Amniotic stem cell (primary cell): ENCODE measurements at places on chromosomes 1 and 21.

GRCh38 chr1:75727571-75727970 lies 3.1 kb downstream of the ACADM start:
- DNase-seq, result no peak

DNA sequence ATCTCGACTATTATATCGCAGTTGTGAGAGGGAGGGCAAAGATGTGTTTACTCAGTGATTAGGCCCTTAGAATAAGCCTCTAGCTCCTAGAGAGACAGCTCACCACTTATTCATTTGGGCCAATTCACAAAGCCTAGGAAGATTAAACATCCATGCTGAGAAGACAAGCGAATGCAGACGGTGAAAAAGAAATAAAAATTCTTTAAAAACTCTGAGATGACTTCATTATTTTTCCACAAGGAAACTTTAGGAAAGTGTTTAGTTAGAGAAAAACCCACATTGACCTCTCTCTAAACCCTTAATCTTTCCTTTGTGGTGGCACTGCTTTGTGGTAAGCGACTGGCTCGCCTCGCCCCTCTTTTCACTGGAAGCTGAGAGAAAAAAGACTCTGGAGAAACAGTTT lies 146.8 kb upstream of the DMRTA2 start:
- DNase-seq, result no peak

DNA sequence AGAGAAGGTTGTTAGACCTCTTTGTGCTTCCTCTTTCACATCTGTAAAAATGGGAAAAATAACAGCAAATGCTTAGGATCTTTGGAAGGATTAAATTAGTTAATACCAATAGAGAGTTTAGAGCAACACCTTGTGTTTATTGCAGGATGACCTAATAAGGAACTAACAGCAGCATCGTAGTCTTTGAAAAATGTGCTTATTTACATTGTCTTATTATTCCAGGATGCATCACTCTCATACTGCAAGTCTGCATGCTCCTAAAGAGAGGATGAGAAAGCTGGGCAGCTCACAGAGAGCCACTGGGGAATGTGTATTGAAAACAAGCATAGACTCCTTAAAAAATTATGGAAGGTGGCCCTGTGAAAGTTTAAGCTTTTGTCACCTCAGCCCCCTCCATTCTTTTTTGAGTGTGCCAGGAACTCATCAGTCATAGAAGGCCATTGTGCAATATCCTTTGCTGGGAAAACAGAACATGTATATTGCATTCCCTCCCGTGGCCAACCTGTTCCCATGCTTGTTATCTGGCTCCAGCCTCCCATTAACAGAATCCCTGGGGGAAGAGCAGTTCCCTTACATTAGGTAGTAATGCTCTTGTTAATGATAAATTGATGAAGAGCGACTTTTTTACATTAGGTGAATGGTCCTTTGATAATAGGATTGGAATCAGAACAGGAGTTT lies 180.7 kb downstream of the ZNF326 start:
- DNase-seq, result no peak

DNA sequence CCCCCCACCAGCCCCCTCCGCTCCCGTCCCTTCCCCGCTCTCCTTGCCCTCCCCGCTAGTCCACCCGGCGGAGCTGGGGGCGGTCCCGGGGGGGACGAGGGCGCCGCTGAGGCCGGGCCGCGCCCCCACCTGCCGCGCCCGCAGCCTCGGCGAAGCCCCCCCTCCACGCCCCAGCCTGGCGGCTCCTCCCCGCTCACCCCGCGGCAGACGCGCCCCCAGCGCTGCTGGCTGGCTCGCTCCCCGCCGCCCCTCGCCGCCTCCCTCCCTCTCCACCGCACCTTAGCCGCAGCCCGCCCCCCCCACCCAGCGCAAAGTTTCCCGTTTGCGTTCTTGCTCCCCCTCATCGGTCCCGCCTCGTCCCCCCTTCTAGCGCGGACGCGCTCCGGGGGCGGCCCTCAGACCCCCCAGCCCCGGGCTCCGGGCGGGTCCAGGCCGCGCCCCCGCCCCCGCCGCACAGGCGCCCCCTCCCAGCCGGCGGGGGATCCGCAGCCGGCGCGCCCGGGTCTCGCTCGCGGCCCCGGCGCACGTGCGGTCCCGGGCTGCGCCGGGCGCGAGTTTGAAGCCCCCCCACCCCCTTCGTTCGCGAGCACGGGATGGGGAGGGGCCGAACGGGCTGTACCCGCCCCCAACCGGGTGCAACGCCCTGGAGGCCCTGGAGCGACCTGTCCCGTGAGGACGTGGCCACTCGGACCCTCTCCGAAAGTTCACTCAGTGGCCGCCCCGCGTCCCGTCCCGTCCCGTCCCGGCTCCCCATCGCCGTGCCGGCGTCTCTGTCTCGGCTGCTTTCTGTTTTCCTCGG lies 623 bp downstream of the PTPRF start:
- DNase-seq, result no peak

DNA sequence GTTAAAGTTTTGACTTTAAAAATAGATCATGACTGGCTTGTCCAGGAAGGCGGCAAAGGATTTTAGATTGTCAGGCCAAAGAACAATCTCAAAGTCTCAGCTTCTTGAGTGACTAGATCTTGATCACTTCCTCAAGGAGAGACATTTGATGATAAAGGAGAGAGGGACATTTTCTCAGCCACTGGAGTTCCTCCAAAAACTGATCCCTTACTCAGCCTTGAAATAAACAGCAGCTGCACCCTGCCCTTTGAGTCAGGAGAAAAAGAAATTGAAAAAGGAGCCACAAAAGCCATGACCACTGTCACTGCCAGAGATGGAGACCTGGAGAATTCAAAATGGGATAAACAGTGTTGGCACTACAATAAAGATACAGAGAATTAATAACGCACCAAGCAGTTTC lies 288.4 kb upstream of the PRMT6 start:
- no peak for DNase-seq

- no peak for DNase-seq
These were observed 1329.5 kb upstream of the B3GALT2 start for GRCh38 chr1:194515916-194516315.

- no peak for DNase-seq
These were observed 32.2 kb downstream of the EVI5 start for GRCh38 chr1:92752719-92753118.

DNA sequence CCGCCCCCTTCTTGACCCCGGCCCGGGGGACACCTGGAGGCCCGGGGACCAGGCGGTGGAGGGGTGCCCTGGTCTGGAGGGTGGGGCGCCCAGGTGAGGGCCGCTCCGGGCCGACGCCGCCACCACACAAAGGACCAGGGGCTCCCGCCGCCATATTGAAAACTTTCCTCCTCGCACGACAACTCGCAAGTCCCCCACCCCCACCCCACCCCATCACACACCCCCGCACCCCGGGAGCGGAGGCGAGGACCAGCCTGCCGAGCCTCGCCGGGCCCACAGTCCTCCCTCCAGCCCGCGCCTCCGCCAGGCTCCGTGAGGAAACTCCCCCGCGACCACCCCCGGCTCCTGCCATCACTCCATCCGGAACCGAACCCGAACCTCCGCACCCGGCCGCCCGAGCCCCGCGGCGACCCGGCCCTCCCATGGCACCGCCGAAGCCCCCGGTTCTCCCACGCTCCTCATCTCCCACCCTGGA lies 733 bp downstream of the KDM5B start:
- DNase-seq, result no peak
